Stimulated activated CD4-positive, alpha-beta T cell treated with anti-CD3 and anti-CD28 coated beads, Interleukin-12 subunit alpha, Interleukin-12 subunit beta, amount 100 ng/mL, for 24 hours (primary cell): ENCODE measurements at places on chromosomes 1 and 21.

GRCh38 chr1:2080140-2080539, 29.9 kb downstream of the PRKCZ start:
- no peak for DNase-seq

GRCh38 chr1:214516434-214517326, 34.7 kb downstream of the PTPN14 start:
- DNase-seq, result no peak

- no peak for DNase-seq
Observed at GRCh38 chr1:215007880-215008279, 74.7 kb upstream of the KCNK2 start.

GRCh38 chr1:173688300-173688699, 18.6 kb upstream of the ANKRD45 start:
- no peak for DNase-seq

- no peak for DNase-seq
Observed at GRCh38 chr1:33316601-33317000, 4.3 kb downstream of the A3GALT2 start.

- no peak for DNase-seq
Observed at GRCh38 chr1:8925406-8925805, 20.3 kb upstream of the CA6 start.

DNA sequence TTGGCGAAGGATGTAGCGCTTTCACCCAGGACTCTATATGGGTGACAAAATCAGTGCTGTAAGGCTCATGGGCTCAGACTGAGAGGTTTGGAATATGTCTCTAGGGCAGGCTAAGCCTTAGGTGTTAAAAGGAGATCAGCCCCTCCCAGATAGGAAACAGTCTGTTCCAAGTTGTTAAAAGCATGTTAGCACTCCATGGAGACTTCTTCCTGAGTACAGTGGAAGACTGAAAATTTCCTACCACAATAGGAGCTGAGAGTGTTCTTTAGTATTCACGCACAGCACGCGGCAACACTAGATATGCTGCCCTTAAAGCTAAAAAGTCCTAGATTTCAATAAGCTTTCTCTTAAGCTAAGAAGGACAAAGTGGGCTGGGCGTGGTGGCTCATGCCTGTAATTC, 122.1 kb downstream of the TRABD2B start:
- no peak for DNase-seq

DNA sequence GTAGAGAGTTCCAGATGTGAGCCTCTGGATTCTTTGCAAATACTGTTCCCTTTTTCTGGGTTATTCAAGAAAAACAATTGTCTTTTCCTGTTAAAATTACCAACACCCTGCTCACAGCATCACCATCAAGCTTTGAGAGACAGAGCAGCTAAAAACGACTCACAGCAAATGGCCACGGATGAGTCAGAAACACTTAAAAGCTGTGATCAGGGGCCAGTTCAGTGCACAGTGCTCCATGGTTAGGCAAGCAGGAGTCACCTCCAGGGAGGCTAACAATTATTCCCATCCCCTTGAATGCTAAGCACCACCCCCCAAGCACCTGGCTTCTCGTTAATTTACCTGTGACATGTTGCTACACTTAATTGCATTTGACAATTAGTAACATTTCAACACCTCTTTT, 128.4 kb upstream of the CAMK1G start:
- DNase-seq, result no peak

GRCh38 chr21:17513214-17514123, 626 bp downstream of the CXADR start:
- DNase-seq, result no peak

- no peak for DNase-seq
Observed at GRCh38 chr1:195939844-195940243, 668.4 kb downstream of the KCNT2 start.

- DNase-seq, result no peak
Observed at GRCh38 chr1:205189131-205189530, 22.4 kb downstream of the DSTYK start.

GRCh38 chr1:119083479-119083878, 57.0 kb downstream of the WARS2 start:
- DNase-seq, result no peak

DNA sequence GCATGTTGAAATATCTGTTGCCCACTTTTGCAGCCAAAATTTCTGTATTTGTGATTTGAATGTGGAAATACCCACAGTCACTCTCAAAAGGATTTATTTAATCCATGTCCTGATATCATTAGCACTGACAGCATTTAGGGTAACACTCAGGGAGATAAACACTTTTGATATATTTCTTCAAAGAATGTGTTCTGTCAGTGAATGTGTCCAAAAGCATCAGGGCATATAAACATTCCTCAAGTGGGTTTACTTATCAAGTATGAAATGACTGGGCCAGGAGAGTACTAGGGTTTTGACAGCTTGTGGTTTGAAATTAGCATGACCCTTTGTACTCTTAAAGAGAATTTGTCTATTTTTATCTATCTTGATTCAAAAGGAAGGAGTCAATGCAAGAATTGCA, 1302.1 kb upstream of the ADGRL2 start:
- no peak for DNase-seq

DNA sequence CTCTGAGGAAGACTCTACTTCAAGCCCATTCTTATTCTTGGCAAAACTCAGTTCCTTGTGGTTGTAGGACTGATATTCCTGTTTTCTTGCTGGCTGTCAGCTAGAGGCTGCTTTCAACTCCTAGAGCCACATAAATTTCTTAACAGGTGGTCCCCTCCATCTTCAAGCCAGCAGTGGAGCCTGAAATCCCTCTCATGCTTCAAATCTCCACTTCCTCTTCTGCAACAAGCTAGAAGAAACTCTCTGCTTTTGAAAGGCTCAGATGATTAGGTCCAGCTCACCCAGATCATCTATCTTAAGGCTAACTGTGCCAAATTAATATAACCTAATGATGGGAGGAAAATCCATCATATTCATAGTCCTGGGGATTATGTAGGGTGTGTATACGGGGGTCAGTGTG, 43.2 kb upstream of the CD34 start:
- no peak for DNase-seq

- no peak for DNase-seq
Observed at GRCh38 chr1:100597061-100597741, 59.3 kb downstream of the GPR88 start.

DNA sequence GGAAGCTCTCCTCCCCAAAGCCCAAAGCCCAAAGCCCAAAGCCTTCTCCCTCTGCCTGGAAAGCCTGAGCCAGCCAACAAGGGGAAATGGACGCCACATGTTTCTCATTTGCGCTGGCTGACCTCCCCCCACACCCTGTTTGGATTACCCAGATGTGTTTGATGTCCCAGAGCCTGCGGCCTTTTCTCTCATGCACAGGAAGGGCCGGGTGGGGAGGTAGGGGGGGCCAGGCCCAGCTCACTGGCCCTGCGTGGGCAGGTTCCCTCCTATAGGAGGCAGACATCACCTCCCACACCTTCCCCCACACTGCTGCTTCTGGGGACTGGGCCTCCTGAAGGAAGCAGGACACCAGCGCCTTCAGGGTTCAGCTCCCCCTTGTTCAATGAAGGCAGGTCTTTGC, 116.3 kb downstream of the NAV1 start:
- DNase-seq, result no peak

GRCh38 chr1:21334214-21335087, 44.2 kb upstream of the ECE1 start:
- peak; percentile 47 for DNase-seq

- DNase-seq, result no peak
Observed at GRCh38 chr1:24857507-24858133, 72.5 kb downstream of the RUNX3 start.

GRCh38 chr21:45802425-45802824, 158.9 kb downstream of the PCBP3 start:
- DNase-seq, result no peak

GRCh38 chr1:35795295-35795694, 12.5 kb upstream of the AGO4 start:
- DNase-seq, result no peak

GRCh38 chr1:11711490-11711889, 20.0 kb downstream of the DRAXIN start:
- DNase-seq, result no peak

DNA sequence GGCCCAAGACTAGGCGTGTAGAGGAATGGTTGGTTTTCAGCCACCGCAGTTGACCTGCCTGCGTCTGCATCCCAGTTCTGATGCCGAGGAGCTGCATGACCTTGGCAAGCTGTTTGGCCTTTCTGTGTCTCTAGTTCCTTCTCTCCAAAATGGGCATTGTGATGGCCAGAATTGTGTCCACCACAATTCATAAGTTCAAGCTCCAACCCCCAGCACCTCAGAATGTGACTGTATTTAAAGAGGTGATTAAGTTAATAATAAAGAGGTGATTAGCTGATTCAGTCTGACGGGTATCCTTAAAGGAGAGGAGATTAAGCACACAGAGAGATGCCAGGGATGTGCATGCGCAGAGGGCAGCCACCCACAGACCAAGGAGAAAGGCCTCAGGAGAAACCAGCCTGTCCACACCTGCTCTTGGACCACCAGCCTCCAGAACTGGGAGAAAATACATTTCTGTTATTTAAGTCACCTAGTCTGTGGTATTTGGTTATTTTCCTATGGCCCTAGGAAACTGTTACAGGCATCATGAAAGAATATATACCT, 28.5 kb downstream of the MAB21L3 start:
- DNase-seq, result no peak

DNA sequence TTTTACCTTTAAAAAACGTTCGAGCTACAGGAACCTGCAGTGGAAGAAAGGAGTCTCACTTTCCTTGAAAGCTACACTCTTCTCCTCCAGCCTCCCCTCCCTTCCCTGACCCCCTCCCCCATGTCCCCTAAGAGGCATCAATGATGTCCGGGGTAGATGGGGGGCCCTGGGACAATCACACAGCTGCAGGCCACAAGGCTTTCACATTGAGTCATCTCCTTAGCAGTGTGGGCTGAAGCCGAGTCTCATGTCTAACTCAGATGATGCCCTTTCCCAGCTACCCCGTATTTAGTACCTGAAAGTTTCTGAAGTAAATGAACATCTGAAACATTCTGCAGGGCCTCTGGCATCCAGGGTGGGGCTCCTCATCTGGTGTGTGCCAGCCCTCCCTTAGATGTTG, 6.3 kb upstream of the GPR25 start:
- peak; percentile 67 for DNase-seq

DNA sequence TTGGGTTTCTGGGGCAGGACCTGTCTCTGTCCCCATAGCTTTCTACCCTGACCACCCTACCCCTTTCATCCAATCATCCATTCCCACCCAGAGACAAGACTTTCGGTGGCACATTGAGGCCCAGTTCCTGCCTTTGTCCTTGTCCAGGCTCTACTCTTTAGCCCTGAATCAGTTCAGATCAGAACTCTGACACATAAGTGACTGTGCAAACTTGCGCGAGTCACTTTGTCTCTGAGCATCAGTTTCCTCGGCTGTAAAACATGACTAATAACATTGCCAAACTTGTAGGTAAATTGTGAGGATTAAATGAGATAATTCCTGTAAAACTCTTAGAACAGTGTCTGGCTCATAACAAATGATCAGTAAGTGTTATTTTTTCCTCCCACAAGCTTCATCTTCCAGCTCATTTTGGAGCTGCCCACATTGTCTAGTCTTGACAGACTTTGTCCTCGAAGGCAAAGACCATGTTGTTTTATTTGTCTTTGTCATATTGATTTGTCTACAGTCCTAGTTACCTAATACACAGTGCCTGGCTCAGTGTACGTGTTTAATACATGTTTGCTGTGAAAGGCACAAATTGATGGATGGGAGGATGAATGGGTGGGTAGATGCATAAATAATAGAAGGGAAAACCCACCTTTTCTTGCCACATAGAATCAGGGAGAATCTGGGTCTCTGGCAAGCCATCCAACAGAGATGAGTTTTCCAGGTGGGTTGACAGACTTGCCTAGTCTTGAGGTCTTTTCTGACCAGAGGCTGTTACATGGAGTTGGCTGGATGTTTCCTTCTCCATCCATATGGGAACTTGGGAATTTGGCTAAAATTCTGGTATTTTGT, 262.9 kb downstream of the OMA1 start:
- DNase-seq, result no peak

GRCh38 chr1:109821831-109822745, 58.4 kb upstream of the EPS8L3 start:
- no peak for DNase-seq

GRCh38 chr1:219757890-219758289, 145.0 kb upstream of the ZC3H11B start:
- DNase-seq, result no peak

- DNase-seq, result no peak
Observed at GRCh38 chr21:36246080-36246631, 73.8 kb upstream of the MORC3 start.

DNA sequence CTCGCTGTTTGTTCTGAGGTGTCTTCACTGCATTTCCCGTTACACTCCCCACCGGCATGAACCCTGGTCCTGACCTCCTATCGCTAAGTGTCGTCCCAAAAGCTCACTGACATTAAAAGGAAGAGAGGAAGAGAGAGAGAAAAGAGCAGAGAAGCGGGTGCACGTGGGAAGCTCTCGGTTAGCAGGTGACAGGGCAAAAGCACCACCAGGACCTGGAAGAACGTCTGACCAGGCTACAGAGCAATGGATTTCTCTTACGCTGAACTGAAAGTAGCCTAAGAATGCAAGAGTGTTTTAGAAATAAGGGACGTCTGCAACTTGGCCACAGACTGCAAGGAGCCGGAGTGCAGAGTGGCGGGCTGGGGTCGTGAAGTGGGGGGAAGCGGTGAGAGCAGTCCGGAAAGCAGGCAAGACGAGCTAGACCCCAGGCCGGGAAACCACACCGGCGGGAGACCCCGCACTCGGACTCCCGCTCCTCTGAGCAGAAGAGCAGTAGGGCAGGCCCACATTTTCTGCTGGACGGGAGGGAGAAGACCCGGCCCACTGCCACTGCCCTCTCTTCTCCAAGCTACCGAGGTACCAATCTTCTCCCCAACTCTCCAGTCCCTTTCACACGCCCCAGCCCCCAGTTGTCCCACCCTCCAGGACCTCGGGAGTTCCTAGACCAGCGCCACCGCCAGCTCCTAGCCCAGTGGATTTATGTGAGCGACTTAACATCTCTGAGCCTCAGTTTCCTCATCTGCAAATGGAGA, 8.3 kb upstream of the MPZL1 start:
- DNase-seq, result peak; percentile 17

DNA sequence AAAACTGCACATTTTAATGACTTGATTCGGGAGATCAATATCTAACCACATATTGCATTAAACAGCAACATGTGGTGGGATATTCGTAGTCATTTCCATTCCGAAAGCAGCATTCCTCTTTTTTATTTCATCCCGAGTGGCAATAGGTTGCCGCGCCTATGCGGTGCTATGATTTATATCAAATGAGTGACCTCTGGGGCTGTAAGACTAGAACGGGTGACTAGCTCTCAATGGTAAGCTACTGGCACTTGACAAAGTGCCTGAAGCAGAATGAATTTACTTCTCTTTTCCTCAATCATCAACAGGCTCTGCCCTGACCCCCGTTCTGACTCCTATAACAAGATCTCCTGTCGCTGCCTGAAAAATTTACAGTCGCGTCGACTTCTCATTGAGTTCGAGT, 162.3 kb downstream of the ZNF281 start:
- no peak for DNase-seq

- no peak for DNase-seq
Observed at GRCh38 chr1:47871799-47872353, 125.3 kb downstream of the TRABD2B start.

- DNase-seq, result no peak
Observed at GRCh38 chr21:35616090-35616489, 444.2 kb downstream of the SETD4 start.

- DNase-seq, result no peak
Observed at GRCh38 chr1:183164963-183165362, 21.1 kb upstream of the LAMC2 start.

GRCh38 chr1:27109103-27109822, 45.7 kb downstream of the SLC9A1 start:
- no peak for DNase-seq
